ENCODE measurements at places on chromosomes 2 and 18.

- DNase-seq, result peak; percentile 55
Measured at GRCh38 chr2:163733301-163733938, 2.4 kb downstream of the FIGN start.

DNA sequence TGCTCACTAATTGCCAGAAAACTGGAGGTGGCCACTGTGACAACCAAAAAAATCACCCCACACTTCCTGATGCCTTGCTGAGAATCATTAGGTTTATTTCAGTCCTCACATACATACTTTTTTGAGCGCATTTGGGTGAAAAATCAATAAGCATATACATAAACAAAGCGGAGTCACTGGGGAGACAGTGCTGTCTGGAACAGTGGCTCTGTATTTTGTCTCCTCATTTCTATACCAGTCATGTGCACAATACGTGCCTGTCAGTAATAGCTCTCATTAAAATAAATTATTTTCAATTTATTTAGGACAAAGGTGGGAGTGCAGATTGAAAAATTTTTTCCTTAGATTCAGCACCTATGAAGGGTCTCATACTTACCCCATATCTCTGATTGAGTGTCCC is 48.2 kb downstream of the CXCR4 start:
- DNase-seq, result no peak

DNA sequence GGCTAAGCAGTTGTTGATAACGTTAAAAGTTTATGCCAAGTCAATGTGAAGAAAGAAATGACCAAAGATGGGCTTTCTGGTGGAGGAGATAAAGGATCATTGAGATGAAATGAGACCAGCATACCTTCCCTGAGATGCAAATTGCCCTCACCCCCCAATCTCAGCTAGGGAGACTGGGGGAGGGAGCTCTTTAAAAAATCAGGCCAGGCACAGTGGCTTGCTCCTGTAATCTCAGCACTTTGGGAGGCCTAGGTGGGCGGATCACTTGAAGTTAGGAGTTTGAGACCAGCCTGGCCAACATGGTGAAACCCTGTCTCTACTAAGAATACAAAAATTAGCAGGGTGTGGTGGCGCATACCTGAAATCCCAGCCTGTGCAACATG is 30.9 kb upstream of the KCMF1 start:
- DNase-seq, result no peak

GRCh38 chr18:37175727-37176620 is 347.0 kb downstream of the KIAA1328 start:
- DNase-seq, result no peak

- no peak for DNase-seq
Measured at GRCh38 chr18:10318691-10318970, 135.8 kb upstream of the APCDD1 start.

DNA sequence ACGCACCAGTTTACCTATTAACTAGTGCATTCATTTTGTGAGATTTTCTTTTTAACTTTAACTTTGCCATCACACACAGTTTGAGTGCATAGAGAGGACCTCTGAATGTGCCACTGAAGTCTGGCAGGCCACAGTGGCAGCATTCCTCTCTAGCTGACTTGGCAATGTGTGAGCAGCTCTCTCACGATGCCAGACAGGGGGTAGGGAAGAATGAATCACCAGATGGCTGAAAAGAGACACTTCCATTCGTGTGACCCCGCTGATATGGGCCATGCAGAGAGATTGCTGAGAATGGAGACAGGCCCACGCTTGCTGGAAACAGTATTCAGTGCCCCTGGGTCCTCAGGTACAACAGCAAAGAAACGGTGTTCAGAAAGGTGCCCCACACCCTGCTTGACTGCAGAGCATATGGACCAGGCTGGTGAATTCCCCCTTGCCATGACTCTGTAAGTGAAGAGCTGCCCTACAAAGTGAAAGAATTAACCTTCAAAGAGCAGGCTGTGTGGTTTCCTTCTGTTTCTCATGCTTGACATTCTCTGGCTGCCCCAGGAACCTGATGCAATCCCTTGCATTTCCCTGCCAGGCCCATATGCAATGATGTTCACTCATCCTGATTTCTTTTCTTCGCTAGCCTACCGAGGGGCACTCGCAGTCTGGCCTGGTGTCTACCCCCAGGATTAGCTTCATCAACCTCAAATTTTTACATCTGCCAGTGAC is 236.1 kb downstream of the CDH20 start:
- DNase-seq, result no peak

GRCh38 chr2:234708091-234708683 is 211.3 kb upstream of the ARL4C start:
- no peak for DNase-seq

- DNase-seq, result peak; percentile 95
Measured at GRCh38 chr18:47175898-47176575, at the start of gene IER3IP1. Gene IER3IP1 (minus strand): TSS chr18:47176364. CDS start chr18:47176277, 87 bp downstream.
